ENCODE measurements at places on chromosomes 3 and 15.

GRCh38 chr3:133448478-133449122 is 48.7 kb downstream of the BFSP2 start:
- no peak for DNase-seq

DNA sequence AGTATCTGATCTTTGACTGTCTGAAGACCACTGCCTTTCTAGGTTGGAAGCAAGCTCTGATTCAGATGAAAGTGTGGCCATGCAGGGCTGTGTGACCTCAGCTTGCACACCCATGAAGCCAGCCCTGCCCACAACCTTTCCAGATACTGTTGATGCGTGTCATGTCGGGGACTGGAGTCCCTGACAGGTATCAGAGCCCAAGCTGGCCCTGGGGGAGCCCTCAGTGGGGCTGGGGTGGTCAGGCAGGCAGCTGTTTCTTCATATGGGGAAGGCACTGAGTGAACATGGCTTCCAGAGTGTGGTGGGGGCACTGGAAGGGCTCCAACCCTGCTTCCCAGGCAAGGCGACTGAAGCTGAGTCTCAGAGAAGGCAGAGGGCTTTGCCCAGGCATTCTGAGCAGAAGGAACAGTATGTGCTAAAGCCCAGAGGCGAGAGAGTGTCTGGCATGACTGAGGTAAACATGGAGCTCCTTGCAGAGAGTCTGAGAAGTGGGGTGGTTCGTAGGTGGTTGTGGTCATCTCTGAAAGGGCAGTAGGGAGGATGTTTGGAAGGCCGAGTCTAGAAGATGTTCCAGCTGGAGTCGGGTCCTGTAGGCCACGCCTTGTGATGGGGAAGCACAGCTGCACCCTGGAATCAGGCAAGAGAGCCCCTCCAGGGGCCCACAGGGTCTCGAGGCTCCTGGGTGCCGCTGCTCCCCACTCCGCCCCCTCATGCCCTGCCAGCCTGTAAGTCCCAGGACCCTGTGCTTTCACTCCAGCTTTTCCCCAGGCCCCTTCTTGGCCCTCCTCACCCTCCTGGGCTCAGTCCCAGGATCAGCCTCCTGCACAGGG is 122.2 kb downstream of the EEFSEC start:
- DNase-seq, result no peak

- DNase-seq, result no peak
These were observed 127.3 kb upstream of the PRICKLE2 start for GRCh38 chr3:64352639-64352992.

DNA sequence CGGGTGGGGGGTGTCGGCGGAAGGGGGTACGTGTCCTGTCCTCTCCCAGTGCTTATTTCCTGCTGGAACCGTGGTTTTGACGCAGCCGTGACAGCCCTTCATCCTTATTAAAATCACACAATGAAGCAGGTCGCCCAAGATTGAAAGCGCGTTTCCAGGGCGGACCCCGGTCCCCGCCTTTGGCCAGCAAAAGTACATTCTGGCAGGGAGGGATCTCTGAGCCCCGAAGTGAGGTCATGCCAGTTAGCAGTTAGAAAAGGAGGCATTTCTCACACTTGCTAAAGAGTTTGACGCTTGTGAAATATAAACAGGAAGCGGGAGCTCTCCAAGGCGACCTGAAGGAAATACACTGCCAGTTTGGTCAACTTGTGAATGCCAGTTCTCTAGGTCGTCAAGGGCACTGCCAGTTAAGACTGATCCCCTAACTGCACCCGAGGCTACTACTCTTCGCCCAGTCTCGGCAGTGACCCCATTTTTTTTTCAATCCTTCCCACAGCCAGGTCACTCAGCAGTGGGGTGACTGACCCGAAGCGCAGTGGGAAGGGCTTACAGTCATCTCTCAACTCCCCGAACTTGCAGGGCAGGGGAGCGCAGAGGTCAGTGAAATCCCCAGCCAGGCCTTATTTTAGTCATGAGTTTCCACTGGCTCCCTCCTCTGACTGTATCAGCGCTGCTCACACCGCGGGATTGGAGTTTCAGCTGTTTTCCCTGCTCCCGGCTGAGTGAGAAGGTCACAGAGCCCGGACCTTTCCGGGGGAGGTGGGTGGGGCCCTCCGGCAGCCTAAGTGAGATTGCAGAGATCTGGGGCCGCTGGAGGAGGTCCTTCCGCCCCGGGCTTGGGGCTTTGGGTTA is 2.0 kb upstream of the BHLHE40 start:
- no peak for DNase-seq

DNA sequence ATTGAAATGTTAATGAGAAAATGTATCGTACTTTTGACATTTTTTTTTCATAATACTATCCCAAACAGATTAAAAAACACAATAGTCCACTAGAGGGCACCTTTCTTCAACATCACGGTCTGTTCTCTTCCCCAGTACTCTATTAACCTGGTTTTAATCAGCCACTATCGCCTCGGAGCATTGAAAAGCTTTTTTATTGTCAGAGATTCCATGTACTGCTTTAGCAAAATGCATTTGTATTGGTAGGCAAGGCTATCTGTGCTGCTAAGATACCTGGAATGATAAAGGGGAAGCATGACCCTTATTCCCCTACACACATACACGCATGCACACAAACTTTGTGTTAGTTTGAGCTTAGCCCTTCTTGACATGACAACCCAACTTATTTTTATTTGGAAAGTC is 160.1 kb upstream of the IL12A start:
- no peak for DNase-seq

- no peak for DNase-seq
These were observed 48.7 kb upstream of the NR2E3 start for GRCh38 chr15:71761649-71762048.

DNA sequence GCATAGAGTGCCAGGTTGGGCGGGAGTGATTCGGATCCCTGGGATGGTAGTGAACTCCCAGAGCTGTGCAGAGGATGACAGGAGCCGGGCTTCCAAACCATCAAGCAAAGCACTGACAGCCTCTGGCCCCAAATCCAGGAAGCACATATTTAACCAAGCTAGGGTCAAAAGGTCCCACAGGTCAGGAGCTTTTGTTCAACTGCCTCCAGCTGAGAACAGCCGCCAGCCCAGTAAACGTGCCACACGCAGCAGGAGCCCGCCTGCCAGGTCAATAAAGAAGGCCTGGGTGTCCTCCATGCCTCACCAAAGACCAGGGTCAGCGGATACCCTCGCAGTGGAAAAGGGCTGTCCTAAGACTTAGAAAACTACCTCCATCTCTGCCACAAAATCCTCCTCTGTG is 184.7 kb upstream of the LINGO1 start:
- DNase-seq, result no peak

DNA sequence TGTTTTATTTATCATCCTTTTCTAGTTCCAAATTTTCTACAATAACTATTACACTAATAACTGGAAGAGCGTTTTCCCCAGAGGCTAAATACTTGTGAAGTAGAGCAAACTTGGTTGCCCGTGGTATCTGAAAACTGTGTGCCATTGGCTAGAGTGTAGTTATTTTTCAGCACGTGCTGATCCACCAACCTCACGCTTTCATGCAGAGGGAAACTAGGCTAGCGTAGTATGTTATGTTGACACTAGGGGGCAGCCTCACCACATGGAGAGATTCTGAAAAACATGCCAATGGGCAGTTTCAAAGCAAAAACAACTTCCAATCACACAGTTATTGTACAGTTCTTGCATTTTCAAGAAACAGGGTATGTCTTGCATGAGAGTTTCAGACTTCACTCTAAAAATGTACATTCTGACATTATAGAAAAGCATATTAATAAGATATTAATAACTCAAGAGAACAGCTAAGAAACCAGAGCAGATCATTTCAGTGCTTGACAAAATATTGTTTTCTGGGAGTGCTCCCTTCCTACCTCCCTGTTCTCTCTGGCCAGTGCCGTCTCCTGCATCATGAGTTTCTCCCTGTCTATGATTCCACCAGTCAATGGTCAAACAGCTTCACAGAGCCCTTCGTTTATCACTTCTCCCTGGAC is 39.7 kb downstream of the SPATA12 start:
- peak; percentile 35 for DNase-seq

- no peak for DNase-seq
These were observed 140.9 kb downstream of the PLCL2 start for GRCh38 chr3:17025594-17026139.

- DNase-seq, result no peak
These were observed 393.1 kb upstream of the ARRDC4 start for GRCh38 chr15:97567411-97567810.

- no peak for DNase-seq
These were observed 8.9 kb downstream of the IQSEC1 start for GRCh38 chr3:13064159-13064868.

GRCh38 chr3:108620250-108620649 is 30.7 kb downstream of the DZIP3 start:
- DNase-seq, result no peak

DNA sequence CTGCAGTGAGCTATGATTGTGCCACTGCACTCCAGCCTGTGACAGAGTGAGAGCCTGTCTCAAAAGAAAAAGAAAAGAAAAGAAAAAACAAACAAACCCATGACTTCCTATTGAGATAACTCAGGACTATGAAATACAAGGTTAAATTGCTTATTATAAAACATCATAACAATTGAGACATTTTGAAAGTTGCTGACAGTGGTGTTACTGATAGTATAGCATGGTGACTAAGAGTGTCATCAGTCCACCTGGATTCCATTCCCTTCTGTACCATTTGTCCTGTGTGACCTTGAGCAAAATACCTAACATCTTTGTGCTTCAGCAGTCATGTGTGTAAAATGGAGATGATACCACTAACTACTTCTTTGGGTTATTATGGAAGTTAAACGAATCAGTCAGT is 49.1 kb downstream of the ARHGEF26 start:
- no peak for DNase-seq

GRCh38 chr3:37693511-37694283 is 168.0 kb upstream of the CTDSPL start:
- no peak for DNase-seq

- no peak for DNase-seq
These were observed 42.4 kb downstream of the EOMES start for GRCh38 chr3:27679691-27680090.

Measured in nucleus accumbens (tissue), 56 donors.